ENCODE measurements at places on chromosomes 7 and 10. TPM values are rescaled to one million over a fixed set of nuclear protein-coding genes. Genes with fewer than 3 reads are reported as not detected.

The SCART1 gene
- 4.7 TPM for total RNA-seq

The AP1S1 gene
- 22.1 TPM for total RNA-seq

The PLAC9 gene
- total RNA-seq: 103 TPM

The PTPRZ1 gene
- 8.8 TPM for total RNA-seq

The ATRNL1 gene
- total RNA-seq: 5.6 TPM

The GIMAP7 gene
- 31.6 TPM for total RNA-seq

The ASAH2B gene
- 2.3 TPM for total RNA-seq

The SORBS1 gene
- 593 TPM for total RNA-seq

All from sciatic nerve (tissue), 2 donors.